AG08396 (cell line): ENCODE measurements at places on chromosomes 3 and 15.
A peak's percentile ranks its signal among the peaks of the same experiment; 100 is the strongest.

- DNase-seq = no peak
Measured at GRCh38 chr3:14907043-14907966, 40.1 kb upstream of the NR2C2 start.

GRCh38 chr3:165837058-165837525, at the start of gene BCHE:
Gene BCHE, minus strand, starts transcription at chr3:165837423. Its CDS starts 6,390 bp downstream, at chr3:165831033.
- DNase-seq = peak; percentile 13

- no peak for DNase-seq
Measured at GRCh38 chr3:60444898-60445437, 806.3 kb downstream of the FHIT start.

GRCh38 chr3:135034291-135034768, 239.3 kb downstream of the EPHB1 start:
- DNase-seq = no peak

DNA sequence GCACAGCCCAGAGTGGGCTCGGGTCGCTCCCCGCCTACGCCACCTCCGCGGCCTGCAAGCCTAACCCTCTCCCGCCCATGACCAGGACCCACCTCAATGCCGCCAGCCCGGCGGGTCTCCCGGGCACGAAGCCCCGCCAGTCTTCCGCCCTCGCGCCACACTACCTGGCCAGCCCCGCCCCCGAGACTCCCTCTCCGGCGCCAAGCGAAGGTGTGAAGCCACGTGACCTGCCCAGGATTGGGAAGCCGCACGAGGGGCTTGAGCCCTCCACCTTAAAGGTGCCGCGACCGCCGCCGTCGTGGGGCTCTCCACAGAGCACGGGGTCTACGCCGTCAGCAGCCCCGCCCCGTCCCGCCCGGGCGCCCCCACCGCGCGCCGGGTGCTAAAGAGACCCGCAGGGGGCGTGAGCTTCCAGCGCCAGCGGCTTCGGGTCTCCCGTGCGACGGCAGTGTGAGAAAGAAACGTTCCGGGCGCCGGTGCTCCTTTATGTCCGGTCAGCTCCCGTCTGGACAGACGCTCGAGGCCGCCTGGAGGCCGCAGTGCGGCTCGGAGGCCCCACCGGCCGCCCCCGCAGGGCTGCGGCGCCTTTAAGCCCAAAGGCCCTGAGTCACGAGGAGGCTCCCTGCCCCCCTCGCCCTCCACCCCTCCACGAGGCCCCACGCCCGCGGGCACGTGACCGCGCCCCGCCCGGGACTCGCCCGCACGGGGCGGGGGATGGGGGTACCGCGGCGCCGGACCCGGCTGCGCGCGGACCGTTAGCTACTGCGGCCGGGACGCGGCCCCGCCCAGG, at the start of gene CPEB1:
CPEB1 (minus strand) TSS at position 319 of the 790 bp plus-strand sequence. CDS start 18,904 bp downstream, outside the sequence.
- peak; percentile 94 for DNase-seq

DNA sequence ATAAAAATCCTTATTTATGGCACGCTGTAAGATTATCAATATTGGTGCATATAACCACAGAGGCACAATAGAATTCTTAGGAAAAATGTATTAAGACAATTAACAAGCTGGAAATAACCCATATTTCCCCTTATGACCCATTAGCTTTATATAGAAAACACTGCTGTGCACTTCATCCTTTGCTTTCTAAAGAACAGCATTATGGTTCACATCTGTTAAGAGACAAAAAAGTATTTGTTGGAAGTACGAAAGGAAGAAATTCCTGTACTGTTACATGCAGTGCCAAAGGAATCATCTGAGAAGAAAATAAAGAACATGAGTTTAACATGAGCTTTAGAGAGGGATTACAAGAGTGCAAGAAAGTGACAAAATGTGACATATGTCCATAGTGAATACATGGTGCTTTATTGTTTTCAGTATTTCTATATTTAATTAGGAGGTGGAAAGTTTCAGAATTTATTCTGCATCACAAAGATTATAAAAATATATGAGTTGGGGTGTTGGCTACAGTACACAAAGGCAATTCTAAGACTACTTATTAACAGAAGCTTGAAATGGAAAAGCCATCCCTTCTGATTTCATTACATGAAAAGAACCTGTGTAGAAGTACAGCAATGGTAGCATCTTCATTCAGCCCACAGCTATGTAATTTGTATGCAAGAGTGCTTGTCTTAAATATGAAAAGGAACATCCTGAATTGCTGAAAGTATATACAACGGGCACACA, 6.8 kb downstream of the UBE3A start:
- DNase-seq = no peak

- DNase-seq = no peak
Measured at GRCh38 chr15:93852761-93853160, 378.6 kb upstream of the MCTP2 start.

GRCh38 chr3:23756206-23756840, 49.4 kb upstream of the UBE2E1 start:
- no peak for DNase-seq

DNA sequence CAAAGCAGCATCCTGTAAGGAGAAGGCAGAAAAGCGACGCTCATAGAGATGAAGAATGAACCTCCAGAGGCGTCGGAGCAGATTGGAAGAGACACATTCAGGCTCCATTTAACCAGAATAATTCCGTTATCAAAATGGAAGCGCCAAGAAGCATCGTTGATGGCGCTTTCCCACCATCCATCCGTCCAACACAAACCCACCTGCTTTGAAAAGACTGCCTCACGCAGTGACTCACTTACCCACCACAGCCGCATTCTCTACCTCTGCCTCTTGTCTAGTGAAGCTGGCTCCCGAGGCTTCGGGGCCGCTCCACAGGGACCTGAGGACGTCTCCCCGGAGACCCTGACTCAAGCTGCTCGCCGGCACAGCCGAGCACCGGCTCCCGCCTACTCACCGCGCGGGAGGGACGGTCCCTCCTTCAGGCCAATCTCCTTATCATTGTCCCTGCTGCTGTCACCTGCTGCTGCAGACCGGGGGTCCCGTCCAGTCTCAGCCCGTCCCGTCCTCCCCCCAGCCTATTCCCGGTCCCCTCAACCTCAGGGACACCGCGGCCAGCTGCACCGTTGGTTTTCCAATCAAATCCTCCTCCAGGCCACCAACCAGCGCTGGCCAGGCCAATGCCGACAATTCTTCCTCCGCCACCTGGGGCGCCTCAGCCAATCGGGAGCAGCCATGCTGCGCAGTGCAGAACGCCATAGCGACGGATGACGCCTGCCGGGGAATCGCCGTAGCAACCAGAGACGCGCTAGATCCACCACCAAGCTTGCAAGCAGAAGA, at the start of gene NEK10:
NEK10 (minus strand) TSS at position 553 of the 777 bp plus-strand sequence. CDS start 16,501 bp downstream, outside the sequence.
- peak; percentile 91 for DNase-seq

GRCh38 chr3:71456826-71457225, 126.7 kb downstream of the FOXP1 start:
- DNase-seq = no peak

- no peak for DNase-seq
Measured at GRCh38 chr15:75952525-75952924, 48.8 kb downstream of the FBXO22 start.

- no peak for DNase-seq
Measured at GRCh38 chr3:127714125-127714571, 41.4 kb downstream of the ABTB1 start.

GRCh38 chr3:191353022-191353777, 22.9 kb upstream of the UTS2B start:
- DNase-seq = no peak

DNA sequence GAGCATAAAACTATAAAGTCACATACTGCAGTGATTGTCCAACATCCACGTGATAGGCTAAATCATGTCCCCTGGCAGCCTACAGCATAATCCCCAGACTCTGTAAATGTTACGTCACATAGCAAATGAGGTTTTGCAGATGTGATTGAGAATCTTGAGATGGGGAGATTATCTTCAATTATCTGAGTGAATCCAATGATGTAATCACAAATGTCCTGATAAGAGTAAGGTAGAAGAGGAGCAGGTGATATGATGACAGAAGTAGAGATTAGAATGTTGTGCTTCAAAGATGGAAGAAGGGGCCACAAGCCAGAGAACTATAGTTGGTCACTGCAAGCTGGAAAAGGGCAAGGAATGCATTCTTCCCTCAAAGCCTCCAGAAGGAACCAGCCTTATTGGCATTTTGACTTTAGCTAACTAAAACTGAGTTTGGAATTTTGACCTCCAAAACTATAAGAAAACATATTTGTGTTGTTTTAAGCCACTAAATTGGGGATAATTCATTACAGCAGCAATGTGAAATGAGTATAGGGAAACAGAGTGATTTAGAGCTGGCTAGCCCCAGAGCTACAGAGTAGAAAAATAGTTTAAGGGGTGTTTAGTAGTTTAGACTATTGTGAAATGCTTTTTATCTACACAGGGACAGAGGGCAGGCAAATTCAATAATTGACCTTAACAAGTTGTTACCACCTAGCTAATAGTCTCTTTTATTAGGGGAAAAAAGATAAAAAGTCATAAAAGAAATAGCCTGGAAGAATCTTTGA, 15.2 kb downstream of the SLC2A2 start:
- DNase-seq = no peak

DNA sequence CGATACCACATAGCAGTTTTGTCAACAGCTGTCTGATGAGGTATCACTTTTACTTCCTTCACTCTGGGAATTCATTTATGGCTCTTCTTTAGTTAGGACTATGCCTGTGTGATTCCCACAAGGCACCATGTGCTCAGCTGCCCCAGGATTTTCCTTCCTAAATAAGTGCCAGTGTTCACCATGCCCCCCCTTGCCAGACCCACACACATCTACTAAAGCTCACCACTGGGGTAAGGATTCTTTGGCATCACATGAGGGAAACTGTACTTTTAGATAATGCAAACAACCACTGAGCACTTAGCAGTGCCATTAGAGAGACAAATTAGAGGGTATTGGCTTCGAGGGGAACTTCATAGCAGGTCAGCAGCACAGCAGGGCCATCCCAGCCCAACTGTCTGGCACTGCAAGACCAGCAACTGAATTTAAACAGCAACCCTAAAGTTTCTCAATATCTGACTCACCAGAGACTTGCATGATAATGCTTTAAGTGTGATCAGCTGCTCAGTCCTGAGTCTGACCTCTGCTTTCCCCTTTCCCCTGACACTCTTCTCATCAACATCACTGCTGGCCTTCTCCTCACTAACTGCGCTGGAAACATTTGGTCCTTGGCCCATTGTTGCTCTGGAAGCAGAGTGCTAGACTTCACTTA, 114.3 kb downstream of the STAC start:
- peak; percentile 43 for DNase-seq

DNA sequence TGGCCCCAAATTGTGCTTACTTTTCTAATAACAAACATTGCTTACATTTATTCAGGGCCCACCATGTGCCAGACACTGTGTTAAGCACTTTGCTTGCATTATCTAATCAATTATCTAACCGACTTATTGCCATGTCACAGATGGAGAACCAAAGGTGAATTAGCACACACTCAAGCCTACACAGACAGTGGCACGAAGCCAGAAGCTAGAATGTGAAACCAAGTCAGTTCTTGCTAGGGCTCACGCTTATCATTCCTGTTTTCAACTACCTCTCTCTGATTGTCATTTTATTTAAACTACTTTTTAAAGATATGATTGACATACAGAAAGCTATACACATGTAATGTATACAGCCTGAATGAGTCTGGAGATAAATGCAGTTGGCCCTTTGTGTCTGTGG, 215.7 kb upstream of the CFAP20DC start:
- DNase-seq = no peak

GRCh38 chr3:193962986-193963685, 172.8 kb upstream of the HES1 start:
- no peak for DNase-seq

DNA sequence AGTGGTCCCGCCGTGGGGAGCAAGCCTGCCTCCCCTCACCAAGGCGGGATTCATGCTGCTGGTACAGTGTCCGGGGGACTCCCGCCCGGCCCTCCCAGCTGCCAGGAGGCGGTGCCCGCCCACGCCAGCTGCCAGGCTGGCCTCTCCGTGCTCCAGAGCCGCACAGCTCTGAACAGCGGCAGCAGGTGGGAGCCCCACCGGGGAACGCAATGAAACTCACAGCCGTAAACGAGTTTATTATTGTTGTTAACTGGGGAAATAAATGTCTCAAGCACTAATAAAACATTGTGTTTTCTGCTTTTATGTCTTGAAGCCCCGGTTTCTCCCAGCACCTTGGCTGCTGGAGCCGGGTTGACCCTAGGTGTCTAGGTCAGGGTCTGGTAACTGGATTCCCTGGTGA, 317.7 kb upstream of the TLE3 start:
- no peak for DNase-seq
